ENCODE measurements at places on chromosomes 5 and 9. TPM values are rescaled to one million over a fixed set of nuclear protein-coding genes. Genes with fewer than 3 reads are reported as not detected.

TAF11L10 gene
- not detected for total RNA-seq

F12 gene
- total RNA-seq, result not detected

SPATA24 gene
- total RNA-seq, result 2.0 TPM

IQGAP2 gene
- 28.5 TPM for total RNA-seq

SPATA31A3 gene
- total RNA-seq, result not detected

CHMP5 gene
- 52.0 TPM for total RNA-seq

GFRA3 gene
- total RNA-seq, result not detected

HSD17B3 gene
- 1.1 TPM for total RNA-seq

CCDC112 gene
- total RNA-seq, result 4.3 TPM

PCDHB13 gene
- total RNA-seq, result 2.8 TPM

CCL27 gene
- not detected for total RNA-seq

PRLR gene
- total RNA-seq, result 2.4 TPM

MRNIP gene
- 17.3 TPM for total RNA-seq

PCDHAC2 gene
- total RNA-seq, result 1.1 TPM
